ENCODE measurements at places on chromosomes 5 and 9. TPM values are rescaled to one million over a fixed set of nuclear protein-coding genes. Genes with fewer than 3 reads are reported as not detected.

GRCh38 chr9:126556560-126557250, 57.0 kb upstream of the LMX1B start:
- no peak for ATAC-seq

- peak; percentile 65 for ATAC-seq
Measured at GRCh38 chr9:137295238-137295811, 6.7 kb downstream of the NRARP start.

KIAA1958 gene
- 26.3 TPM for total RNA-seq

PFN3 gene
- not detected for total RNA-seq

PDE4D gene
- total RNA-seq: 57.2 TPM

CNTLN gene
- total RNA-seq: 9.6 TPM

Data from motor neuron (in vitro differentiated cells).